ENCODE measurements at places on chromosomes 1 and 21. TPM values are rescaled to one million over a fixed set of nuclear protein-coding genes. Genes with fewer than 3 reads are reported as not detected.

The PRCC gene
- 78.5 TPM for total RNA-seq

The KRTAP12-2 gene
- not detected for total RNA-seq

The MANEAL gene
- 29.7 TPM for total RNA-seq

The LCE3E gene
- not detected for total RNA-seq

The CYP4B1 gene
- total RNA-seq: not detected

The RNU1-1 gene
- 1,290 TPM for total RNA-seq

The RHOU gene
- 9.2 TPM for total RNA-seq

The CELA2B gene
- not detected for total RNA-seq

The FAM76A gene
- 15.4 TPM for total RNA-seq

The DYRK3 gene
- 12.0 TPM for total RNA-seq

The HSD3B1 gene
- not detected for total RNA-seq

The MAP3K21 gene
- total RNA-seq: 3.1 TPM

The GREM2 gene
- total RNA-seq: not detected

The TMEM125 gene
- not detected for total RNA-seq

The ALX3 gene
- total RNA-seq: not detected

The S100A7A gene
- not detected for total RNA-seq

The EDARADD gene
- total RNA-seq: 35.4 TPM

The CRP gene
- total RNA-seq: 0.90 TPM

The GBP2 gene
- total RNA-seq: 3.0 TPM

The TMPRSS15 gene
- total RNA-seq: not detected

The FMN2 gene
- total RNA-seq: 1.9 TPM

The TAS1R1 gene
- not detected for total RNA-seq

The TMEM82 gene
- total RNA-seq: not detected

The ANGPTL7 gene
- not detected for total RNA-seq

The GUCA2A gene
- not detected for total RNA-seq

The GDAP2 gene
- total RNA-seq: 14.5 TPM

The ATF6 gene
- 16.4 TPM for total RNA-seq

The PPP2R5A gene
- 44.3 TPM for total RNA-seq

The GPR153 gene
- 5.5 TPM for total RNA-seq

The PPIAL4G gene
- not detected for total RNA-seq

The NAXE gene
- total RNA-seq: 211 TPM

The NCAM2 gene
- total RNA-seq: 2.2 TPM

The KRTAP11-1 gene
- total RNA-seq: not detected

The PDC gene
- total RNA-seq: not detected

All from Panc1 (cell line).